CD4-positive, alpha-beta T cell treated with Interleukin-12 subunit alpha and Interleukin-12 subunit beta, for 1 hour (primary cell): ENCODE measurements at places on chromosomes 5 and 9.
A peak's percentile ranks its signal among the peaks of the same experiment; 100 is the strongest.

DNA sequence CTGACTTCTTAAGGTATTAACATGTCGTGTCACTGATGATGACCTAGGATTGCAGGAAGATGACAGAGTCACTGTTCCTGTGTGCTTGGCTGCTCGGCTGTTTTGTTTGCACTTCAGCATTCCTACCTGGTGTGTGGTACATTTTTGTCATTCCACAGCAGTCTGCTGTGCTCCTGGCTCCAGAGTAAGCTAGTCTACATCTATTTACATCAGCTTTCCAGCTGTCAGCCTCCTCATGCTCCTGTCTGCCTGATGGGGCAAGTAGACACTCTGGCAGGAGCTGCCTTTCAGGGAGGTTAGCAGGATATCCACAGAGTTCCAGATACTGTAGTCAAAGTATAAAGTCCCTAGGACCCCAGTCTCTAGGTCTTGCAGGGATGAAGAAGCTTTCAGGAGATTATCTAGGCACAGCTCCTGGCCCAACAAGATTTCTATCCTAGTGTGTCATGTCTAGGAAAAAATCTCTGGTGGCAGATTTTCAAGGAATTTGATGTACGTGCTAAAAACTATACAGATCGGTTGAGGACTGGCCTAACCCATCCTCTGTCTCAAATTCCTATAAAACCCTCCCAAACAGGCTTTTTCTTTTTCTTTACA, 28.4 kb downstream of the RUSC2 start:
- DNase-seq, result no peak

DNA sequence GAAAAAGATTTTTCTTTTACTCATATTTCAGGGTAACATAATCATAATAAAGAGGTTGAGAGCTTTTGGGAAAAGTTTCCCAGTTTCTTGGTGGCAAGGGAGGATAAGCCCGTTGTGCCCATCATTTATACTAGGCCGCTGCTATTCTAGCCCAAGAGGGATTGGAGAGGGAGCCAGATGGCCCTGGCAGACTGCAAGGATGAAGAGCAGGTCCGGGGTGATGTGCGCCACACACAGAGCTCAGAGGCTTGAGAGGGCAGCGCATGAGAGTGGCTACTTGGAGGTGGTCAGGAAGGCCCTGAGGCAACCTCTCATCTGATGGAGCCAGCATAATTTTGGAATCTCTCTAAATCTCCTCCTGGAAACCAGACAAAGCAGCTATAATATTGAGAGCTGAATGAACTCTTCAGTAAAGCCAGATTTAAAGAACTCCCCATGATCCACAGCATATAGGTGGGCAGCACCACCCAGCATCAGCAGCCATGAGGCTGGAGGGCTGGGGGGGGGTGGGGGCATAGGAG, 110.1 kb downstream of the MED27 start:
- DNase-seq, result no peak

DNA sequence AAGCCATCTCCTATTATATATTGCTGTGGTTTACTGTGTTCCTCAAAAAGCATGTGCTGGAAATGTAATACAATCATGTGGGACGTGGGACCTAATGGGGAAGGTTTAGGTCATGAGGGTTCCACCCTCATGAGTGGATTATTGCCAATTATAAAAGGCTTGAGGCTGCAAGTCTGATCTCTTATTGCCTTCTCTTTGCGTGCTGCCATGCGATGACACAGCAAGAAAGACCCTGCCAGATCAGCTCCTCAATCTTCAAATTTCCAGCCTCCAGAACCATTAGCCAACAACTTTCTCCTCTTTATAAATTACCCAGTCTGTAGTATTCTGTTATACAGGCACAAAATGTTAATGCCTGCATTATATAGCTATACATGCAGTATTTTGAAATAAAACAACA, 45.4 kb downstream of the MARCHF11 start:
- no peak for DNase-seq

DNA sequence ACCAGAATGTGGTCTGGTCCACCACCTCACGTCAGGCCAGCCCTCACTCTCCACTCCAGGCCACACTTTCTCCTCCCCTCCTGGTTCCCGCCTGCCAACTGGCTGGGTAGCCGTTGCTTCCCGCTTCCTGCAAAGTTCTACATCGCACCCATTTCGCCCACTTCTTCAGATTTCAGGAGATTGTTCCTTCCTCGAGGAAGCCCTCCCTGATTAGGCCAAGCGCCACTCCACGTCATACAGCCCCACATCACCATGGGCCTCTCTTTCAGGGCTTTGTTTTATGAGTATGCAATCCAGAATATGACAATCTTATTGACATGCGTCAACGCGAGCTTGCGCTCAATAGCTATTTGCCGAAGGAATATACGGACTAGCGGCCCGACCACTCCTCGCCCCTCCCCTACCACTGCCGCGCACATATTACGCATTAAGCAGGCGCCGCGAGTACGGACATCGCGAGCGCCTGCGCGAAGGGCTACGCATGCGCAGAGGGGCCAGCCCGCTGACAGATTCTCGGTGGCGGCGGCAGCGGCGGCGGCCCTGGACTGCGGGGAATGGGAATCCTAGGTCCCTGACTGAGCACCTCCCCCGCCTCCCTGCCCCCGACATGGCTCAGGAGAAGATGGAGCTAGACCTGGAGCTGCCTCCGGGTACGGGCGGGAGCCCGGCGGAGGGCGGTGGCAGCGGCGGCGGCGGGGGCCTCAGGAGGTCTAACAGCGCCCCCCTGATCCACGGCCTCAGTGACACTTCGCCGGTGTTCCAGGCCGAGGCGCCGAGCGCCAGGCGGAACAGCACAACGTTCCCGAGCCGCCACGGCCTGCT, 74.7 kb downstream of the PIP5K1B start:
- peak; percentile 94 for DNase-seq

DNA sequence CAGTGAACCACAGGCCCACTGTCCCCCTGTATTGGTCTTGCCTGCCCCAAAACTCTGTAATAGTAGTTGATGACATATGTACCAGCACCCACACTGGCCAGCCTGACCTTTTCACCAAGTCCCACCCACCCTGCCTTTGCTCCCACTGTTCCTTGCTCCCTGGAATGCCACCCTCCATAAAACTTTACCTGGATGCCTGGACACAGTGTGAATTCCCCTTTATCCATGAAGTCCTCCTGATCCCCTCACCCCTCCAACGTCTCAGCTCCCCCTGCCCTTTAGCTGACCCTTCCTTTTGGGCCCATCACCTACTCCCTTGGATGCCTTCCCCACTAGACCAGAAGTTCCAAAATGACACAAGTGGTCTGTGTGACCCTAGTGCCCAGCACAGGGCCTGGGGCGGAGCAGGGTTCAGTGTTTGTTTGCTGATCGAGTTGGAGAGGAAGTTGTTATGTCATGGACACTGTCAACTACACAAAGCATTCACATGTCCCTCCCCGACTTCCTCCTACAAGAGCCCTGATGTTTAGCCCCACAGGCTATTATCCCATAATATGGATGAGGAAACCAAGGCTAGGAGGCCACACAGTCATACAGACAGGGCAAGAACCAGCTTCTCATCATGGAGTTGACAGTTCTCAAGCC, 16.1 kb downstream of the AMBP start:
- no peak for DNase-seq

DNA sequence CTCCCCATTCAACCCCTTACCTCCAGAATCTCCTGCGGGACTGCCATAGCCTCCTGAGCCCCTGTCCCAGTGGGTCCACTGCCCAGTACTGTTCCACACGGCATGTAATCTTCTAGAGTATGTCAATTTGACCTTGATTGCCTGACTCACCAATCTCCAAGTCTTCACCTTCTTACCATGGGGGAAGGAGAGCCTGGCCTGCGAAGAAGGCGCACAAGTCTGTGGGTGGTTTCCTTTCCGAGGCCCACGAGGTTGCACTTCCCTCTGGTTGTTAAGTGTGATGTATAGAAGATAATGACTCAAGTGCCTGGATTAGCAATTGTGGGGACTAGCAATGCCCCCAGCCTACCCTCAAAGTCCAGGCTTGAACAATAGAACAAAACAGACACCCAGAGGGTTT, 8.1 kb upstream of the TENT4A start:
- DNase-seq, result no peak

GRCh38 chr5:139745800-139746690, 49.6 kb upstream of the PSD2 start:
- peak; percentile 64 for DNase-seq

- DNase-seq, result no peak
Observed at GRCh38 chr5:14231890-14232289, 88.7 kb downstream of the TRIO start.

DNA sequence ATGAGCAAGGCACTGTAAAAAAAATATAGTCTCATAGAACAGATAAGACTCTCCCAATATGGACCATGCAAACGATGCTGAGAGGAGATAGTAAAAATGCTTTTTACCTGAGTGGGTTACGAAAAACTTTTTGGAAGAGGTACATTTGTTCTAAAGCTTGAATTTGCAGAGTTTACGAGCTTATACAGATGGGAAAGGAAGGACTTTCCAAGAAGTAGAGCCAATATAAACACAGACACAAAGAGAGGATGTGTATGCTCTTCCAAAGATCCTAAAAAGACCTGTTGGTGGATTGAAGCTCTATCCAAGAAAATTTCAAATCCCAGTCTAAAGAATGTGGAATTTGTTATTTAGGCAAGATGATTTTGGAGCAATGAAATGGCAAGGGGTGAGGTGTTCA, 127.1 kb upstream of the SLCO6A1 start:
- no peak for DNase-seq

DNA sequence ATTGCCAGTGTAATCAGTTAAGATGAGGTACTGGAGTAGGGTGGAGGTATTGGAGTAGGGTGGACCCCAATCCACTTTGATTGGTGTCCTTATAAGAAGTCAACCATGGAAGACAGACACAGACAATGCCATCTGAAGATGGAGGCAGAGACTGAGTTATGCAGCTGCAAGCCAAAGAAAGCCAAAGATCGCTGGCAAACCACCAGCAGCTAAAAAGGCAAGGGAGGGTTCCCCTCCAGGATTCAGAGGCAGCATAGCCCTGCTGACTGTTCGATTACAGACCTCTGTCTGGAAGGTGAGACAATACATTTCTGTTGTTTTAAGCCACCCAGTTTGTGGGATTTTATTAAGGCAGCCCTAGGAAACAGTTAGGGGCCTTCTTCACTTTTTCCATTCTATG, 30.5 kb upstream of the CKMT2 start:
- no peak for DNase-seq

DNA sequence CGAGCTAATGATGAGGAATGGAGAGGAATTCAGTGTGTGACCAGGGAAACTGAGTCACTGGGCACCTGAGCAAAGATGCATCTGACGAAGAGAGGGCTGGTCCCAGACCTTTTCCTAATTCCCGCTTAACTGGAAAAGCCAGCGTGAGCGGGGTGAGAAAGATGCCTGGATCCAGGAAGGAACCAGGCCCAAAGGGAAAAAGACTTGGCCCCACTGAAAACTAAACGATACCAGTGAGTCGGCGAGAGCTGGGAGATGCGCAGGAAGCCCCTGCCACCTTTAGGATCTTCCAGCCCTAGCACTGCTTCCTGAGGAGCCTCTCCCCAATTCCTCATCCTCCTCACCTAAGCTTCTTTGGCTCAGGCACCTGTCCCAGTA, 499 bp upstream of the FCHSD1 start:
- no peak for DNase-seq

DNA sequence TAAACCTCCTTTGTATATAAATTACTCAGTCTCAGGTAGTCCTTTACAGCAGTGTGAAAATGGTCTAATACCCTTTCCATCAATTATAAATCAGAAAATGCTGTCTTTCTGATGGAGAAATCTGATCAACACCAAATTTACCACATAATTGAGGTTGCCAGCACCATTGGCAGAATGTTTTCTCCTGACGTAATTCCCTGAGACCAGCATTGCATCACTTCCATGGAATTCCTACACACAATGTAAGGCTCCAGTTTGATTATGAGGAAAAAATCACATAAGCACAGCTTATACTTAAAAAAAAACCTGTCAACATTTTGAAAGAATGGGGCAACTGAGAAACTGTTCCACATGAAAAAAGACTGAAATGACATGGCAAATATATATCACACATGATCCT, 618.7 kb upstream of the CDH6 start:
- DNase-seq, result no peak

- no peak for DNase-seq
Observed at GRCh38 chr9:128006332-128006996, 25.7 kb upstream of the EEIG1 start.

GRCh38 chr9:112112941-112113681, 62.0 kb downstream of the SUSD1 start:
- DNase-seq, result peak; percentile 34

DNA sequence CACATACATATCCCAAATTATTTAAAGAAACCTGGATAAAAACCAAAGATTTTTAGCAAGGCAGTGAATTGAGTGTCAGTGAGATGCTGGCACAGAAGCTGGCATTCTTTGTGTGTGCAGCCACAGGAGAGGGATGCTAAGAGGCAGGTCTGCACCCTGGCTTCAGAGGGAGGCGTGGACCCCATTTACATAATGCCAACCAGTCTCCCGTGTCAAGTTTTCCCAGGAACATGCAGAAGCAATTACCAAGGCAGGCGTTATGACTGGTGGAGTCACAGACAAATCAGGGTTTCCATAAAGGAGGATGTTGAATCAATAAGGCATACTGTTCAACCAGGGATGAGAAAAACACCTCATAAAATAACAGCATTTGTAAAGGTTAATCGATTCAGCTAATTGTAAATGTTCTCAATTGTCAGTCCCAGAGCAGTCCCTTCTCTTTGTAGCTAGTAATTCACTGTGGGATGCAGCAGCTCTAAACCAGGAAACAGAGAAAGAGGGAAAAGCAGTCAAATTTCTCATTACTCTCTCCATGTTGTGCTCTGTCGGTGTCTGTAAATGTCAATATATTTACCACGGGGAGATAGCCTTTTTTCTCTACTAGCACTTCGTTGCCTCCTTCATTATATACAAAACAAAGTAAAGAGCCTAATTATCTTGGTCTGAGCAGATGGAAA, 452.4 kb upstream of the GRAMD2B start:
- DNase-seq, result no peak

DNA sequence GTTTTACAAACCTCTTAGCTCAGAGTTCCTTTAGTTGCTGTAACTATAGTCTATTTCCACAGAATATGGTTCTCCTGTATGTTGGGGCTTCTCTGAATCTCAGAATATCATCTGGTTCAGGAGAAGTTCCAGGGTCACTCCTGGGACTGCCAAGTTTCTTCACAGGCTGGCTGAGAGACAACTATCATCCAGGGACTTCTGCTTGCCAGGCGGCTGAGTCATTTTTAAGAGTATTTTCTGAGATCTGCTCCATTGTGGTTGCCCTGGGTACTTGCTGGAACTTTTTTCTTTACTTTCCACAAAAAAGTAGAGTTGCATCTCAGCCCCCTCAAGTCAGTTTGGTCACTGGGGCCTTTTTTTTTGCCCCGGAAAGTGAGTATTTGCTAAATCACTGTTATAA, 566.5 kb downstream of the LRRC70 start:
- no peak for DNase-seq
